ENCODE measurements at places on chromosomes 6 and 20.

DNA sequence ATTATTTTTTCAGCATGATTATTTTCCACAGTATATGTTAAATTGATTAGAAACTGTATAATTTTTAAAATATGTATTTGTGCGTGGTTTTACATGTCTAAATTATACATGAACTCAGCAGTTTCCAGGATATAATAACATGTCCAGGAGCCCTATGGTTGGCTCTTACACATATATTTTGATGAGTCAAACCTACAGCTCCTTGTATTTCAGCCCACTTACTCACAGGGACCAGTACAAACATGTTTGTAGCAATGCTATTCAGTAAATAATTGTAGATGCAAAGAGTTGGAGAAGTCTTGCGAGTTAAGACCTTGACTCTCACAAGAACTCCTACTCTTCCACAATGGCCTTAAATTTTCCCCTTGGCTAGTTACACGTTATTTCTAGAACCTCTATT lies 107.2 kb upstream of the SASH1 start:
- DNase-seq: no peak

DNA sequence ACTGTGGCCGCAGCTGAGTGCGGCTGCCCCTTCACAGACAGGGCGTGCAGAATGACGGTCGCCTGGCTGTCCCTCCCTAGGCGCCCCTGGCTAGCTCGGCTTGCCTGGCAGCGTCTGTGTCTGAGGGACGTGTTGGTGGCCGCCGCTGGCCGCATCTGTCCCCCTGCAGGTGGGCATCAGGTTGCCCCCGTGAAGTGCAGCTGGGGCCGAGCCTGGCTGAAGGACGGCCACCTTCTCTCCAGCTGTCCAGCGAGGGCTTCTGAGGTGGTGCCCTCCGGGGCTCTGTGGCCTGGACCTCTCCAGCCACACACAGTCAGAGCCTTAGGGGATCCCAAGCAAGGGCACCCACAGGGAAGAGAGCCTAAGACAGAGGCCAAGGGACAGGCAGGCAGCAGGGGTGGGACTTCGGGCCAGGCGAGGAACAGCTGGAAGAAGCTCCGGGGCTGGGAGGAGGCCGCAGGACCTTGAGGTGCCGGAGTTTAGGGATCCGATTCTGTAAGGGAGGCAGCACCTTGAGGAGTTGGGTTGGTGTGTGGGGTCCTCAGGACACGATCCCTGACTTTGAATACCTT lies 89.0 kb upstream of the EPB41L1 start:
- no peak for DNase-seq

DNA sequence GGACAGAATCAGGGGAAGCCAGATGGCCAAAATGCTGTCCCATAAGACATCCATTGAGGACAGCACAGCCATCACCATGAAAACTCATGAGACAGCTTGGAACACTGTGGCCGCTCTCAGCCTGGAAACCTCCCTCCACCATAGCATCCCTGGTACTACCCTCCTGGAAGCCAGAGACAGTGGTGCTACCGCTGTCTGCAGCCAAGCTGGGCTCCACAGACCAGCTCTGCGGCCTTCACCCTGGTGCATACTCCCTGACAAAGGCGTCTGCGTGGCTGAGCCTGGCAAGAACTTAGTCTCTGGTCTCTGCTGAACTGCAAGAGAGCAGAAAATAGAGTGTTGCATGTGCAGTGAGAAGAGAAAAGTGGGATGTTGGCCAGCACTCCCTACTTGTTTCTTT lies 558.0 kb downstream of the C6orf118 start:
- no peak for DNase-seq

DNA sequence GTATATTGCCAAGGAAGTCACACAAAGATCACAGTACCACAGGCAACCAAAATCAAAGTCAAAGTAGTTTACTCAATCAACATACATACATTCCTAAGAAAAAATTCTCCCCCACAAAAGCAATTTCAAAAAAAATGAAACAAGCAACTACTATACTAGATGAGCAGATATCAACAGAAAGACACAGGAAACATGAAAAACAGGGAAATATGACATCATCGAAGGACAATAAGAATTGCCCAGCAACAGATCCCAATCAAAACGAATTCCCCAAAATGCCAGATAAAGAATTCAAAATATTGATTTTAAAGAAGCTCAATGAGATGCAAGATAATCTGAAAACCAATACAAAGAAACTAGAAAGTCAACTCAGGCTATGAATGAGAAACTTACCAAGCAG lies 219.7 kb upstream of the TAB2 start:
- no peak for DNase-seq

DNA sequence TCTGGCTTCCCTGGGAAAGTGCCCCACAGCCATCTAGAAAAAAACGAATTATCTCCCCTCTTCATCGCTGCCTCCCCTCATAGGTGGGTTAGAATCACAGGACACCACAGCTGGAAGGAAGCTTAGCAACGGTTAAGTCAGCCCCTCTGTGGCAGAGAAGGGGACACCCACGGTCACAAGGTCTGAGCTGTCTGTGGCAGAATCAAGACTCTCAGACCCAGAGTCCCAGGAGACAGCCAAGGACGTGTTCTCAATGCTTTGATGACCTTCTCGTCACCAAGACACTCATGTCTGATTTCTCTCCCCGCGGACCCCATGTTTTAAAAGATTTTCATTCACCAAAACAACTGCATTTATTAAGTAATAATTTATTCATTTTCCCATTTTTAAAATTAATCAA lies 221.5 kb downstream of the NRN1 start:
- no peak for DNase-seq

DNA sequence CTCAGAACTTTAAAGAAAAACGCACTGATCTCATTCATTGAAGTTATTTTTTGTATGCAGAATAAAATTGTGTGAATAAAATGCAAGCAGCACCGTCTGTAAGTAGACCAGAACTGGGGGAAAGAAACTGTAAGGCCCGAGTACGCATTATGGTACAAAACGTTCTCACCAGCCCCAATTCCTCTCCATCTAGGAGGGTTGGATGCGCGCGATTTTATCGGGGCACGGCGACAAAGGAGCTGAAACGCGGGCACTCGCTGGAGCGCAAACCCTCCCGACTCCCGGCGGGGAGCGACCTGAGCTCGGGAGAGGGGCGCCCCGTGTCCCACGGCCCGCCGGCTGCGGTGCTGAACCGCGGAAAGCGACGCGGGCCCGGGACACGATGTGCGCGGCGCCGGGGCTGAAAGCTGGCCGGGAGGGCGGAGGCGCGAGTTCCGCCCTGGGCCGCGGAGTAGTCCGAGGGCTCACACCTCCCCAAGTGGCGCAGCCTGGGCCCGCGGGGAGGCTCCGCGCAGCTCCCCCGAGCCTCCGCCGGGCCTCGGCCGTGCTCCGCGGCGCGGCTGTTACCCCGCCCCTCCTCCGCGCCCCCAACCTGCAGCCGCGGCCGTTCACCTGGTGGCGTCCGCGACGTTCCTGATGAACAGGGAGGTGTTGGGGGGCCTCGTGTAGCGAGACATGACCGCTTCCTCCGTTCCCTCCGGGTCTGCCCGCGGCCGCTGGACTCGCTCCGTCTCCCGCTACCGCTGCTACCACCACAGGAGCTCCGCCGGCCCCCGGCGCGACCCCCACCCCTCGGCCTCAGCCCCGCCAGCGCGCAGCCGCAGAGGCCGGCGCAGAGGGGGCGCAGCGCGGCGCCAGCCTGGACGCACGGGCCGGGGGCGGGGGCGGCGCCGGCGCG lies at the start of gene SRSF12:
TSS of gene SRSF12 (minus strand) at position 861 of the 898 bp plus-strand sequence. CDS start at position 677, 184 bp downstream.
- peak; percentile 43 for DNase-seq

GRCh38 chr6:151440930-151441329 lies 11.0 kb downstream of the RMND1 start:
- no peak for DNase-seq

DNA sequence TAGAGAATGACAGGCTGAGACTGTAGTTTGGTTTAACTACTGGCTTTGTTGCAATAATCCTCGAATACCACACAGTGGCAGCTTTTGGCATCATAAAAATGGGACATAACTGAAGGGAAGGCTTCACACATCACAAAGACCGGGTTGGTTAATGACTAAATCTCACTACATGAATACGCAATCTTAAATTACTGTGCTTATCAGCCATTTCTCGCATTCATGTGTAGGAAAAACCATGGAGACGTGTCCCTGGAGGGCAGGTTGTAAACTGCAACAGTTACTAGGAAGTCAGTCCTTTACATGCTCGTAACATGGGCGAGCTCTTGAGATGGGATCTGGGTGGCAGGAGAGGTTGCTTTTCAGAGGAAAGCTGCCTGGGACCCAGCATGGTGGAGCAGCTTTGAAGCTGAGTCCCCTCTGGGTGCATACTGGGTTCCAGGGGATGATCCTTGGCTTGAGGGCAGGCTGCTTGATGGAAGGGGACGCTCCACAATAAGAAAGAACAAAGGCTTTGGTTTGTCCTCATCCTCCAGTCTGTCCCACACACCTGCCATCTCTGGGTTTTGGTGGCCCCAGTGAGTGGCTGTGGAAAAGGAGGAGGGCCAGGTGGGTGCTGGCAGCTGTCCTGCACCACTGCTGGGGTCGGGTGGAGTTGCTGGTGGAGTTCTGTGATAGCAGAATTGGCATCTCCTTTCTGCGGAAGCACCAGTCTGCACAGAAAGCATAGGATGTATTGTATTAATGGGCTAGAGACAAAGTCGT lies 2.1 kb downstream of the RPS21 start:
- DNase-seq: no peak

- no peak for DNase-seq
Measured at GRCh38 chr6:161481786-161482516, 208.1 kb upstream of the AGPAT4 start.

- no peak for DNase-seq
Measured at GRCh38 chr20:46640044-46640443, 11.2 kb downstream of the SLC13A3 start.

DNA sequence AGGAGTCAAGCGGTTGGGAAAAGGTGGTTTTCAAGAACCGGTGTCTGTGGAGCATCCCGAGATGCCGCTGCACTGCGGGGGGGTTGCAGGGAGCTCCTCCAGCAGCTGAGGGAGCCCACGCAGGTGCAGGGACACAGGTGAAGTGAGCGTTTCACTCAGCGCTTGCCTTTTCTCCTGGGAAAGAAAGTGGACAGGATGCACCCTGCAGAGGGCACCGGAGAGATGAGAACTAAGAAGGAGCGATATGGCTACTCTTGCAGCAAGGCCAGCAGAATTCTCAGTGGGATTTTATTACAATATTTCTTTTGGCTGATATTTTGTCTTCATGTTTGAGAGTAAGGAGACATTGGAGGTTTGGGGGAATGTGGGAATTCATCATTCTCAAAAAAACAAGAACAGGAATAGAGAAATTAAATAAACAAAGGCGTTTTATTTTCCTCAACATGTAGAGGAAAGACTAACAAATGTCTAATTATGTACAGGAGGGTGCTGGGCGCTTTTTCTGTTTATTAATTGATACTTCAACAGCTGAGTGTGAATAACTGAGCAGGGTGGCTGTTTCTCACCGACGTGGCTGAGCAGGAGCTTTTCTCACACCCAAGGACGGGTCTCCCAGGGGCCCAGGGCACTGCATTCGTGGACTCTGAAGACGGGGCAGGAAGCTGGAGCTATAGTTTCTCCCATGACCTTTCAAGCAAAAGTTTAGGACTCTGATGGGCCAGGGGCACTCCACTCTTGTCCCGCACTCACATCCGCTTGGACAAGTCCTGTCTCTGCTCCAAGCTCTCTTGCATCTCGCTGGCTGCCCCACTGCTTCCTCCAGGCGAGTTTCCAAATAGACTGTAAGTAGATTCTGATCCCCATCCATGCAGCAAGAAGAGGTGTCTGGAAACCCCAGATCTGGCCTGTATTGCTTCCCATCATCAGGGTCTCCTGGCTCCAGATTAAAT lies 176.1 kb downstream of the SMOC2 start:
- no peak for DNase-seq

- peak; percentile 63 for DNase-seq
Measured at GRCh38 chr20:23497536-23497935, 6.6 kb downstream of the CST8 start.

- DNase-seq: no peak
Measured at GRCh38 chr6:39684790-39685488, 40.3 kb downstream of the KIF6 start.

- no peak for DNase-seq
Measured at GRCh38 chr20:23050076-23050838, 785 bp upstream of the THBD start.
